Epithelial cell of esophagus (primary cell): ENCODE measurements at places on chromosomes 2 and 18.

GRCh38 chr18:70956554-70956953, 667.7 kb downstream of the SOCS6 start:
- DNase-seq, result no peak

DNA sequence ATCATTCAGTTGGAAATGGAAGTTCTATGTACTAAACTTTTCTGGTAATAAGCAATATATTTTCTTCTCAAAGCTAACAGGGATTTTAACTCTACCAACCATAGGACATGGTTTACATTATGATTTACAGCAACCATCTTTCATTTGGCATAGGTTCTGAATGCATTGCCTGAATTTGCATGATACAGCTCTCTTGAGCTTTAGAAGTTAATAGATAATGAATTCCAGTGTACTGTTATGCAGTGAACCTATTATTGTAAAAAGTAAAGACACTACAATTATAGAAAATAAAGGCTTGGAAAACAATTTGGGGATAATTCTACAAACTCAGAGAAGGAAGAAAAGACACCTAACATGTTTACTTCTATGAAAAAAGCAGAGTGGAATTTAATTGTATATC, 182.0 kb downstream of the GRB14 start:
- no peak for DNase-seq

- peak; percentile 44 for DNase-seq
Measured at GRCh38 chr2:217162533-217162932, 302.7 kb upstream of the TNP1 start.

DNA sequence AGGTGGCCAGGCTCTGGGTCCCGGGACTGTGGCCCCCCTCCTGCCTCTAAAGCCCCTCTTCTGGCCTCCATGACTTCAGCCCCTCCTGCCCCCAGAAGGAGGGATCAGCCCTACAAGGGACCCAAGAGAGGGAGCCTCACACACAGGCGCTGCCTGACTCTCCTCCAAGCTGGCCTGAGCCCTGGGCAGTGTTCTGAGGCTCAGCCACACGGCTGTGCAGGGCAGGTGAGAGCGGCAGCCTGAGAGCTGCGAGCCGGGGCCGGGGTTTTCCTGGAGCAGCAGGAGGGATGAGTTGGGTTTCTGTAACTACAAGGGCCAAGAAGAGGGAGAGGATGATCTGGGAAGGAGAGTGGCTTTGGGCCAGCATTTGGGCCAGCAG, 70.1 kb downstream of the HPCAL1 start:
- DNase-seq, result no peak

GRCh38 chr2:133848111-133848649, 279.9 kb upstream of the NCKAP5 start:
- no peak for DNase-seq

GRCh38 chr2:173231042-173231441, 123.6 kb upstream of the CDCA7 start:
- DNase-seq, result no peak

DNA sequence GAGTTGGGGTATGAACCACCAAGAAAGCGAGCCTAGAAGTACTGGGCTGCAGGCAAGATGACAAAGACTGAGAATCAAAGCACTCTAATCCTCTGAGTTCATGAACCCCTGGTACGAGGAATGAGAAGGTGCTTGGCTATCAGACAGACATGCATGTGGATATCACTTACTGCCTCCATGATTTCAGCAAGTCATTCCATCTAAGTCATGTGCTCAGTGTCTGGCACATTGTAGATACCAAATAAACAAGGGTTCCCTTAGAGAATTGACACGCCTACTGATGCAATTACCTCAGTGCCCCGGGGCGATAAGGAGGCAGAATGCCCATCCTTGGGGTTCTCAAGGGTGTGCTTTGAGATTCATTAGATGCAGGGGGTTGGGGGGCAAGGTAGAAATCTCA, 125.6 kb upstream of the PKDCC start:
- peak; percentile 61 for DNase-seq

DNA sequence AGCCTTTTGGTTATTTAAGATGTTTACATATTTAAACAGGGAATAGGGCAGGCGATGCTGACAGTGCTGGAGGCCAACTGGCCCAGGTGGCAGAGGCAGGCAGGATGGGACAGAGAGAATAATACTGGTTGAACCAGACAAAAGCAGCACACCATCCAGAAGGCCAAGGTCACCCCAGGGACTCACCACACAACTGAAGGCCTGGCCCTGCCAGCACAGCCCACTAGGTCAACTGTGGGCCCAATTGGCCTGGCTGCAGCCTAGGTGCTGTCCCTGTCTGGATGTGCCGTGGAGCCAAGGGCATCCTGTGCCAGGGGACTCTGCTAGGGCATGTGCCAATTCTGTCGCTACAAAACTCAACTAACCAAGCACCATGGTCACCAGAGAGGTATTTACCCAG, 69.2 kb downstream of the RNF152 start:
- no peak for DNase-seq

DNA sequence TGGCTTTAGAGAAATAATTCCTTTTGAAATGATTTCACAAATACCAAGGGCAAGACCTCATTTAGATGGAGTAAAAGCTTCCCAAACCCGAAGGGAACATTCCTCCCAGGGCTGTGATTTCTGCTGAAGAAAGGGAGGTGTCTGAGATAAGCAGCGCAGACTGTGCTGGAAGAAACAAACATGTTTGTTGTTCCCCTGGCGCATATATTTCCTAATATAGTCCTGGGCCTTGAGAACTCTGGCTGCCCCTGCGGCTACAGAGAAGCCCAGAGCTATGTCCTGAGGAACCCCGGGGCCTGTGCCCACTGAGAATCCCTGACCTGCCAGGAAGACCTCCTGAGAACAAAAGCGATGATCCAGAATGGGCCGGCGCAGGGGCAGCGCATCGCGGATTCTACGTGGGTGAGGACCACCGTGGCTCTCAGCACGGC, 372.6 kb upstream of the NT5C1B start:
- no peak for DNase-seq

GRCh38 chr18:35430721-35431373, 53.7 kb upstream of the ZNF396 start:
- DNase-seq, result no peak

GRCh38 chr18:48481092-48481491, 57.7 kb upstream of the CTIF start:
- no peak for DNase-seq

- DNase-seq, result no peak
Measured at GRCh38 chr2:47083886-47084687, 71.0 kb downstream of the STPG4 start.

DNA sequence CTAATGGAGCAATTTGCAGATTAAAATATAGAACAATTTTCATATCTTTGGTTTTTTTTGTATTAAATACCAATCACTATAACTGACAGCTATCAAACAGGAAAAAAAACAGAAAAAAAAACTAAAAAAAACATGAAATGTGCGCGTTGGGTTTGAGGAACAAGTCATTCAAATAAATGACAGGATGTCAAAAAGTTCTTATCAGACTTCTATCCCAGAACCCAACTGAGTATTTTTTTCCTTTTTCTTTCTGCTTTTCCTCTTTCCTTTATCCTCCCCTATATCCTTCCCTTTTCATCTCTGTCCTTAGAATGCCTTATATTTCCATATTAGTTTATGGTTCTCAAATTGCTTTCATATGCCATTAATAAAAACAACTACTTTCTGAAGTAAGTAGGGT, 14.3 kb downstream of the PRKRA start:
- DNase-seq, result no peak
